SK-N-MC (cell line): ENCODE measurements at places on chromosomes 1 and 21.

DNA sequence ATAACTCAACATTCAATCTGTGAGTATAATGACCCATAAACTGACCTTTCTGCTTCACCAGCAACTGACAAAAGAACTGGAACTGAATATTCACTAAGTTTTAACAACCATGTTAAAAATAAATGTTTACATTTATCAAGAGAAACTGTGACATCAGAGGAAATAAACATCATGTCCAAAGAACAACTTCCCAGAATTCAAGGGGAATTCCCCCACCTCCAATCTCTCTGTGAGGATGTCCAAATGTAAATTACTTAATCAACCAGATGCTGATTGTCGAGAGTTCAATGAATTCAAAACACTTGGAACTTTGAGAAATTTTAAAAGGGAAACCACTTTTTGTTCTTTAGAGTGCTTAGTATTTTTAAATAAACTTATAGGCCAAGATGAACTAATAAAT, 365.6 kb upstream of the ADGRL2 start:
- DNase-seq = no peak

DNA sequence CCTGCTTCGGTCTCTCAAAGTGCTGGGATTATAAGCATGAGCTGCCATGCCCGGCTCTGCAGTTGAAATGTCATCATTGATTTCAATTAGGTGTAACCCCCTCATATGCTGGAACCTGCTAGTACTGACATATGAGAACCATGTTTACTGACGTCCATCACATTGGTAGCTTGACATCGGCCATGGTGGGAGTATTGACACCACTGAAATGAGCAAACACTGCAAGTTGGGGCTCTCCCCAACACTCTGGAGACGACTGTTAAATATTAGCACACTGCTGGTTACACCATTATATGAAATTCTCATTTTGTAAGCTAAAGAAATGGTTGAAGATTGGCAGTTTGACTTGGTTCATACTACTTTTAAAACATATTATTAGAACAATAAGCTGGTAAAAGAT, 63.7 kb downstream of the CNST start:
- DNase-seq = no peak

- no peak for DNase-seq
Measured at GRCh38 chr21:33403786-33404585, 773 bp downstream of the IFNGR2 start.

- DNase-seq = no peak
Measured at GRCh38 chr1:234579967-234580366, 30.0 kb downstream of the IRF2BP2 start.

- DNase-seq = no peak
Measured at GRCh38 chr1:56430141-56430839, 149.1 kb downstream of the PLPP3 start.

DNA sequence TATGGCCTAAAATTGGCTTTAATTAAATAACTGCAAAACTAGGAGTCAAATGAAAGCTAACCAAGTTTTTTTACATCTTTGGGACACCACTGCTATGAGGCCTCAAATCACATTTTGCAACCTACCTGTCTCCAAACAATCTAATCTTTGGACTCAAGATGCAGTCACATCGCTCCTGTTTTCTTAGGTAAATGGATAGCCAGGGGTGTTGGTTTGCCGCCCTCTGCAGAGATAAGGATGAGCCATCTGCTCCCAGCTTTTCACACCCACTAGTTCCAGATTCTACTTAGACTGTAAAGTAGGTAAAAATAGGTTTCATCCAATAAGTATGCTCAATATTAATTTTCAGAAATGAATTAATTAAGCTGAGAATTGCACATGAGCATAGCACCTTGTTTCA, 456.5 kb downstream of the KIF26B start:
- no peak for DNase-seq

DNA sequence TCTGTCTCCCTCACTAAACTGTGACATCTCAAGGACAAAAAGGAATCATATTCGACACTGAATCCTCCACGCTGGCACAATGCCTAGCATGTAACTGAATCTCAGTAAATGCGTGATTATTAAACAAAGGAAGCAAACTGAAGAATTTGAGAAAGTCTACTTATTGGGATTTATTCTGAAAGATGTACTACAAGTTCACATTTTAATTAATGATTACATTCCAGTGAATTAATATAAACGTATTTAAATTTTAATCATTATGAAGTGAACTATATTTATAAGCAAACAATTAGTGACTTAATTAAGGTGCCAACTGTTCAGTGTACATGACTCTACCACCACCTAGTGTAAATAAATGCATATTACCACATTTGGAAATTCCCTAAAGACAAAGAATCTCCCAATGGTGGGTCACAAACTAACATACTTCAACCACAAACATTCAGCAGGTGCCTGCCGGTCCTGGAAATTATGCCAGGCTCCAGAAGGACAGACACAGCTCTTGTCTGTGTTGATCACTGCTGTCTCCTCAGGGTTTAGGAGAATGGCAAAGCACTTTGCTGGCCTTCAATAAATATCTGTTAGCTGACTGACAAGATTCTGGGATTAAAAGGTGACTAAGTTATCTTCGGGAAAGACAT, 56.3 kb downstream of the SMYD3 start:
- DNase-seq = no peak

DNA sequence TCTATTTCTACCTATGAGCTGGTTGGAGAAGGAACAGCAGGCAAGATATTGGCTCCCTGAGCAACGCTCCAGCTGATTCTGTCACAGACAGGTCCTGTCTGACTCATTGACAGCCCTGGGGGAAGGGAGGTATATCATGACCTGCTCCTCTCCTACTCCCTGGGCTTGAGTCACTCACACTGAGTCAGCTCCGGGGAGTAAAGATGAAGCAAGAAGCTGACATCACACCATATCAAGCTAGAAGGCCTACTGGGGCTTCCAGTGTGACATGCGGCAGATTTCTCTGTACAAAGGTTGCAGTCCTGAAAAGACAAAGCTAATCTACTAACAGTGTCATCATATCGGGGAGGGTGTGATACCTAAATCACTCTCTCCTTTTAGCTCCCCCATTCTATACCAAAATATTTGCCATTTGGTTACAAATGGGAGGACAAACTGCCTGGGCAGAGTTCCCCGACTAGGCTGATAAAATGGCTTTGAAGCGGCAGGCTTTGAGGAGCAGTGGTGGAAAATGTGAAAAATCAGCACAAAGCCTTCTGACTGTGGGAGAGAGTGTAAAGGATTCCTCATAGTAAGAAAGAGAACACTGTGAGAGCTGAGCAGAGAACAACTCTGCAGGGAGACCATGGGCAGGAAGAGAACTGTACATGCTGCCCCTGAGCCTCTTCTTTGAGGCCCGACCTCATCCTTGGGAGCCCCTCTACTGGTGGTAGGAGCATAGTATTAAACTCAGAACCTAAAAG, 15.5 kb downstream of the PI4KB start:
- DNase-seq = no peak

GRCh38 chr1:107678993-107679392, 286.0 kb downstream of the VAV3 start:
- no peak for DNase-seq

GRCh38 chr1:1510912-1511532, 940 bp upstream of the ATAD3A start:
- no peak for DNase-seq

DNA sequence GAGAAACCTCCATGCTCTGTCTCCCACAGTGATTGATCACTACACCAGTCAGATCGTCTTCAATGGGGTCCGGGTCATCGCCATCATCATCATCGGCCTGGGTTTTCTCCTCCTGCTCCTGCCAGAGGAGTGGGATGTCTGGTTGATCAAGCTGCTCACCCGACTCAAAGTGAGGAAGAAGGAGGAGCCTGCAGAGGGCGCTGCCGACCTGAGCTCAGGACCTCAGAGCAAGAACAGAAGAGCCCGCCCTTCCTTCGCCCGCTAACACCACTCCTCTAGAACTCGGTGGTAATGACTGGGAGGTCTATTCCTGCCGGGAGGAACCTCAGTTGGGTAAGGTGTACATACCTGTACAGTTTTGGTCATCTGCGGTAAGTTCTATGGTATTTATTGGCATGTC, 50.3 kb upstream of the COA6 start:
- no peak for DNase-seq

GRCh38 chr1:234645964-234646363, 36.0 kb upstream of the IRF2BP2 start:
- DNase-seq = no peak

DNA sequence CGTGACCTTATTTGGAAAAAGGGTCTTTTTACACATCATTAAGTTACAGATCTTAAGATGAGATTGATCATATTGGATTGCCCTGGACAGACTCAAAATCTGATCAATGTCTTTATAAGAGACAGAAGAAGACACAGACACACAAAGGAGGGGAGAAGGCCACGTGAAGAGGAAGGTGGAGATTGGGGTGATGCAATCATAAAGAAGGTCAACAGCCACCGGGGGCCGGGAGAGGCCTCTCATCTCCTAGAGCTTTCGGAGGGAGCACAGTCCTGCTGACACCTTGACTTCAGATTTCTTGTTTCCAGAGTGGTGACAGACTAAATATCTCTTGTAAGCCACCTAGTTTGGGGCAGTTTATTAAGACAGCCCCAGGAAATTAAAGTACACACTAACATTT, 204.6 kb upstream of the CSF3R start:
- DNase-seq = no peak

GRCh38 chr1:220879509-220880361, 492 bp downstream of the HLX start:
- no peak for DNase-seq

GRCh38 chr1:85689775-85690404, 18.3 kb downstream of the ZNHIT6 start:
- no peak for DNase-seq

DNA sequence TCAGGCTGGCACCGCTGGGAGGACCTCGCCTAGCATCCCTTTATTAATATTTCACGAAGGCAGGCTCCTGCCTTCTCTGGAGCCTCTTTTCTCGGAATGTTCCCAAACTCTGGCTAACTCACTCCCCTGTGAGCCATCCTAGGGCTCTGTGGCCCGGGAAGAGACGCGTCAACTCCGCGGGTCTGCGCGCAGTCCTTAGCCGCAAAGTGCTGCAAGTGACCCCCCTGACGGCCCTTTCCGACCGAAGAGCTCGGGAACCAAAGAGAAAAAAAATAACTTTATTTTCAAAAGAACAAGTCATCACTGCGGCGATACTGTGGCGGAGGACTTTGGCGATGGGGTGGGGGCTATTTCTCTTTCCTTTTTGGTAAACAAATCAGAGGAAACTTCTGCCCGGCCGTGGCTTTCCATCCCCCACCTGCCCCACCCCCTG, 14.6 kb downstream of the NR5A2 start:
- no peak for DNase-seq

DNA sequence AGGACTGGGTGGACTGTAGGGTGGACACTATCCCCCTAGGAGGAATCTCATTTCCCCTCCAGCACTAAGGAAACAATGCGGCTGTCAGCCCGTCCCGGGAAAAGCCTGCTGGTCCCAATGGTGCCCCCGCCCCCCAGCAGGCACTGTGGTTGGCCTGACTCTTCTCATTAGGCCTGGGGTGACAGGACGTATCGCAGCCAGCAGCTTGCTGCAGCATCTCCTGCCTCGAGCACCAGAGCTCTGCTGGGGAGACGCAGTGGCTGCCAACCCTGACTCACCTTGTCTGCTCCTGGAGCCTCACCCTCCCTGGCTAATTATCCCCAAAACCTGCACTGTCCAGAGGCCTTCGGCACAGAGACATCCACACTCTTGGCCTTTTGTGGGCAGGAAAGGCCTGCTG, 115.1 kb upstream of the GJB5 start:
- DNase-seq = no peak
